ENCODE measurements at places on chromosomes 4 and X.

GRCh38 chrX:109519001-109519400 is 17.6 kb upstream of the NXT2 start:
- no peak for DNase-seq

GRCh38 chrX:153438532-153438931 is 7.3 kb downstream of the TREX2 start:
- DNase-seq = no peak

DNA sequence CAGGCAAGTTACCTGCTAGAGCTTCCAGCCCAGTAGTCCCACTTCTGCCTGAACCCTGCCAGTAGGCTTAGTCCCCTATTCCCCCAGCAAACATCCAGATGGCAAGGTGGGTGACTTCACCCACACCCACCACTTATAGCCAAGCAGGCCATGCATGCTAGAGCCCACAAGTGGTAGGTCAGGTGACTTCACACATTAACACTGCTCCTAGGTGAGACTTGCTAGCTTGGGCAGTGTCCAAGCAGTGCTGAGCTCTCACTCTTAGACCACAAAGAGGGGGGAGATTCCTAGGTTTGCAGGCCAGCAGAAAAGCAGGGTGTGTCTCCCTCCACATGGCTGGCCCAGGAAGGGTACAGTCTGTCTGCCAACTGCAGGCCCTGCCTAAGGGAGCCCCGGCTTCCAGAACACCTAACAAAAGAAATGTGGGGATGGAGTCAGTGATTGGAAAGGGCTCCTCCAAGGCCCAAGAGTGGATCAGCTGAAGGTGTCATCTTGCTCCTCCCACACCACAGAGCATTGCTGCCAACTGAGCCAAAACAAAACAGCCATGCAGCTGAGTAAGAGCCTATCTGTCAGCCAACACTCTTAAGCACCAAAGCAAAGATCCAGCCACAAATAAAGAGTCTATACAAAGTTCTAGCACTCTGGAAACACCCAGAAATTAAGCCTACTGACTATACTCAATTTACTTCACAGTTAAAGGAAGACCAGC is 158.1 kb upstream of the USP38 start:
- DNase-seq = no peak

GRCh38 chr4:82906469-82906868 is 5.9 kb downstream of the THAP9 start:
- DNase-seq = no peak

DNA sequence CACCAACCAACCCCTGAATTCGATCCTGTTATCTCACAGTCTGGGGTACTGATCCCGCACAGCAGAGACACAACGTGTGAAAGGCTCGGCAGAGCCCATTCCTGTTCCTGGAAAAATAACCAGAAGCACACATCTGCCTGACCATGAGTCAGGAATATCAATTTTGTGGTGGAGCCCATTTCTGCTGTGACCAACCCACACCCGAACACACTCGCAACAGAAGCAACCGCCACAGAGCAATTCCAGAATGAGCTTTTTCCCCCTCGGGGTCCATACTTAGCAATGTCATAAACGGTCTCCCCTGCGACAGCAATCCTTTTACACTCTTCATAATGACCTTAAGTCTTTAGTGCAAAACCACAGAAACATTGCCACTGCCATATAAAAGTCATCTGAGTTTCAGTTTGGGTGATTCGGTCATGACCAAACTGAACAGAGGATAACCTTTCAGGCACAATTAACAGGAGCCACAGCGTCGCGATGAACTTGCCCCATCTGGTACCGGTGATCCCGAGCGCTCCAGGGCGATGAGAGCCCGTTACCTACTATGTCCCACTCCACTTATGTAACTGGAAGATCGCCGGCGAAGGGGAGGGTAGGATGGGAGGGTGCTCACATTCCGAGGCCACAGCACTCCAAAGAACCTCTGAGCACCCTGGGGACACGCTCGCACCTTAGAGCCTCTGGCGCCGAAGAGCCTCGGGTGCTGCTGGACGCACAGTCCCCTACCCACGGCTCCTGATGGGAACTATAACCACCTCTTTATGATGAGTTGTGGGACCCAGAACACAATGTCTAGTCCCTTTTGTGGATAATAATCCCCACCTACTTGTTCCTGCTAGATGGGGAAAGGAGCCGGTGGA is 1.1 kb downstream of the MECP2 start:
- DNase-seq = no peak

- no peak for DNase-seq
Measured at GRCh38 chr4:129526812-129527211, 430.9 kb downstream of the C4orf33 start.

- DNase-seq = no peak
Measured at GRCh38 chrX:19886375-19886774, 1.0 kb downstream of the SH3KBP1 start.

GRCh38 chrX:69158166-69158980 is 6.9 kb downstream of the PJA1 start:
- DNase-seq = no peak

DNA sequence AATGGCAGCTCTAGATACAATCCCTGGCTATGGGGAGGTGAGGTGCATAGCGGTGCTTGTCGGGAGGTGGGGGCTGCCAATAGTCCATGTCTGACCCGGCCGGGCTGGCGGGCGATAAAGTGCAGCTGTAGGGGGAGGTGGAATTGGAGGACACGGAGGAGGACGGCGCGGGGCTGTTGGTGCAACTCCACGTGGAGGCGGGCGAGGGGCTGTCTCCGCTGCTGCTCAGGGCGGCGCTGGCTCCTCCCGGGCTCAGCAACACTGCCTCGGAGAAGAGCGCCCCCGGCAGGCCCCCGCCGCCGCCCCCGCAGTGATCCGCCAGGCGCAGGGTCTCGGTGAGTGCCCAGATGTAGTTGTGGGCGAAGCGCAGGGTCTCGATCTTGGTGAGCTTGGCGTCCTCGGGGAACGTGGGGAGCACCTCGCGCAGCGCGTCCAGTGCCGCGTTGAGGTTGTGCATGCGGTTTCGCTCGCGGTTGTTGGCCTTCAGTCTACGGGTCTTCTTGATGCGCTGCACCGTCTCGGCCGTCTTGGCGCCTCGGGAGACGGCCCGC is 1.3 kb downstream of the NEUROG2 start:
- DNase-seq = no peak

GRCh38 chrX:54817220-54817820 is 9.8 kb downstream of the MAGED2 start:
- DNase-seq = no peak

GRCh38 chrX:95884186-95884585 is 800.5 kb upstream of the DIAPH2 start:
- DNase-seq = no peak

GRCh38 chr4:102809190-102809589 is 18.2 kb downstream of the UBE2D3 start:
- no peak for DNase-seq

DNA sequence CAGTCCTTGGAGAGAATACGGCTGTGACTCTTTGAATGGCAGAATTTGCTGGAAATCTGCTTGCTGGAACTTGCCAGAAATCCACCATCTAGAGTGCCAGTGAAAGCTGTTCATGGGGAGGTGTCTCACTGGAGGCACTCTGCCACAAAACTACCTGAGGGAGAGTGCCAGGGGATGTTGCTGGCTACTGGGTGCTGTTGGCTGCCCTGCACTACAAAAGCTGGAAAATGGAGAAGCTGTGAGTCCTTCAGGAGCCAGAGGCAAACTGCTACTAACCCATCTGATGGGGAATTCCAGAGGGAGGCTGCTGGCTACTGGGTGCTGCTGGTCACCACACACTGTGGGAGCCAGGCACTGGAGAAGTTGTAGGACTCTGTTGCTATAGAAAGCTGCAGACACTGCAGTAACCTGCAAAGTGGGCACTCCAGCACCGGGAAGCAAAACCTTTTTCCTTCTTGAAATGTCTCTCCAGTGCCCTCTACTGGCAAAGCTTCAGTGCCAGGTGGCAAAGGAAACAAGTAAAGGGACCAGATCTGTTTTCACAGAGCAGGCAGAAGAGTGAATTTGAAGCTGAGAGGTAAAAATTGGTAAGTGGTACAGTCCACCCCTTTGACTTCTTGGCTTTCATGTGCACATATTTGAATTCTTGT is 47.8 kb upstream of the HSD17B10 start:
- peak; percentile 17 for DNase-seq

DNA sequence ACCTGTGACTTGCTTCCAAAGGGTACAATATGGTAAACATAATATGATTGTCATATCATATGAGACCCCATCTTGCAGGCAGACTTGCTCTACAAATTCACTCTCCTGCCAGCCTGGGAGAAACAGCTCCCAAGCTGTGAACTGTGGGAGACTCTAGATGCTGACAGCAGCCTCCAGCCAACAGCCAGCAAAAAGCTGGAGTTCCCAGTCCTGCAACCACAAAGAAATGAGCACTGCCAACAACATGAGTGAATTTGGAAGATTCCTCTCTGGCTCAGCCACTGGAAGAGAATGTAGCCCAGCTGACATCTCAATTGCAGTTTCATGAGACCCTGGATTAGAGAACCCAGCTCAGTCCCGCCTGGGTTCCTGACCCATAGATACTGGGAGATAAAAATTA is 145.4 kb downstream of the QDPR start:
- DNase-seq = no peak

DNA sequence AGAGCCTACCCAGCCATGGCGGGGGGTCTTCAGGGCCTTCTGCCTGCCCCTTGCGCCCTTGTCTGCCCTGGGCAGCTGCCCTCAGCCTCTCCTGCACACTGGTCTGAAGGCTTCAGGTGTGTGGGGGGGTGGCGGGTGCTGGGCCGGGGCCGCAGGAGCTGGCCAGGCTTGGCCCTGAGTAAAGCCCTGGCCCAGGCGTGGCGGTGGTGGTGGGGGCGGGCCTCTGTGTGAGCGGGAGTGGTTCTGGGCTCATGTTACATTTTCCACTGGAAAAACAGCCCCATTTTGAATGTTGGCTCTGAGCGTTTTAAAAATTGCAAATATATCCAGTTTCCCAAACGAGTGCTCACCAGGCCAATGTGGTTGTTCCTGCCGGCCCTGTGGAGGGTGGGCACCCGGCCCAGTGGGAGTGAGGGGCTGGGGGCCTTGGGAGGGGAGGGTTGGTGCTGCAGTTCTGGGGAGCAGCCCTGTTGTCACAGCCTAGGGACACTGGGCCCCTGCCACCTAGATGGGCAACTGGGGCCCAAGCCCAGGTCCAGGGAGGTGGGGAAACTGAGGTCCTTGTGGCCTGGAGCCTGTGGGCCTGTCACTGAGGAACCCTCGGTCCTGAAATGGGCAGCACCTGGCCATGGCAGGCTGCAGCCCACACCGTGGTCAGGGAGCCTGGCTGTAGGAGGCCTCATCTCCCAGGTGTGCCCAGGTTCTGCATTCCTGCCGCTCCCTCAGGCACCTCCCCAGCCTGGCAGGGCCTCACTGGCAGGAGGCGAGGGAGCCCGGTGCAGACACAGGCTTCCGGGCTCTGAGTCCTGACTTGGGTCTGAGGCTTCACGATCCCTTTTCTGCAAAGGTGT is 28.3 kb downstream of the FGFRL1 start:
- no peak for DNase-seq

- DNase-seq = no peak
Measured at GRCh38 chr4:118968813-118969212, 80.2 kb downstream of the SYNPO2 start.

GRCh38 chrX:95383778-95384177 is 1300.9 kb upstream of the DIAPH2 start:
- DNase-seq = no peak

DNA sequence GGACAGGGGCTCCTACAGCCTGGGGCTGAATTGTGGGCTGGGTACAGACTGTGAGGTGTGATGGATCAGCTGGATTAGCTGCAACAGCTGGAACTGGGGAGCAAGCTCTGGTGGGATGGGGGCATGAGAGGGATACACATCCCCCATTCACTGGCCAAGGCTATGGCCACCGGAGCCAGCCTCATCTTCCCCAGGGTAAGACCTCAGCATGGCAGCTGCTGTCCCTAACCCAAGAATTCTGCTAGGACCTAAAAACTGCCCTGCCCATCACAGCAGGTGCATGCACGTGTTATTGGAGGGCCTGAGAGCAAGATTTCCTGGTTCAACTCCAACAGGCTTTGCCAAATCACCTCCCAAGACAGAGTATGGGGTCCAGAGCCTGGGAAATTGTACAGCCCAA is 258.6 kb upstream of the AGTR2 start:
- DNase-seq = no peak

DNA sequence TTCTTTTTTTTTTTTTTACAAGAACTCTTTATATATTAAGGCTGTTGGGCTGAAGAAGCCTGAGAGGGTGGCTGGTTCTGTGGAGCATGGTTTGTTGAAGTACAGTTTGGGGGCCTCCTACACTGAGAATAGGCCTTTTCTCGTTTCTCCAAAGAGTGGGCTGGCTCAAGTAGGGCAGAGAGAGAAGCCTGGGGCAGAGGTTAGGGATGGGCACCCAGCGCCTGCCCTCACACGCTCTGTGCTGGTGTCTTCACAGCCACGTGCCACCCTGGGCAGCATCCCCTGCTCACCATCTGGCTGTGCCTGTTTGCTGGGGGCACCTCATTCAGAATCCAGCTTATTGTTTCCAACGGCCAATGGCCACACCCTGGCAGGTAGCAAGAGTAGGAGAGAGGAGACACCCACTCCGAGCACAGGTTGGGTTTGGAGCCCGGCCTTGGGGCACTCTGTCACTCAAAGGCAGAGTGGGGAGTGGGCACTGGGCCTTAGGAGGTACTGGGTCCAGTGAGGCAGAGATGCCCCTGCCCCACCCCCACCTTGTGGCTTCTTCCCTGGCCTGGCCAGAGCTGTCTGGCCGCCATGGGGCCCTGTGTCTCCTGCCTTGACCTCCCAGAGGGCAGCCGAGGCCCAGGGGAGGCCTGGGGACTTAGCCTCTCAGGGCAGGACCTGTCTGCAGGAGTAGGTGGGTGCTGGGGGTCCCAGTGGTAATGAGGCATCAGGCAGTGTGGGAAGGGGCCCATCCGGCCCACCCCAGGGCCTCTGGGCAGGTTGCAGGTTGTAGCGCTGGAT is 2.9 kb downstream of the MSANTD1 start:
- no peak for DNase-seq

DNA sequence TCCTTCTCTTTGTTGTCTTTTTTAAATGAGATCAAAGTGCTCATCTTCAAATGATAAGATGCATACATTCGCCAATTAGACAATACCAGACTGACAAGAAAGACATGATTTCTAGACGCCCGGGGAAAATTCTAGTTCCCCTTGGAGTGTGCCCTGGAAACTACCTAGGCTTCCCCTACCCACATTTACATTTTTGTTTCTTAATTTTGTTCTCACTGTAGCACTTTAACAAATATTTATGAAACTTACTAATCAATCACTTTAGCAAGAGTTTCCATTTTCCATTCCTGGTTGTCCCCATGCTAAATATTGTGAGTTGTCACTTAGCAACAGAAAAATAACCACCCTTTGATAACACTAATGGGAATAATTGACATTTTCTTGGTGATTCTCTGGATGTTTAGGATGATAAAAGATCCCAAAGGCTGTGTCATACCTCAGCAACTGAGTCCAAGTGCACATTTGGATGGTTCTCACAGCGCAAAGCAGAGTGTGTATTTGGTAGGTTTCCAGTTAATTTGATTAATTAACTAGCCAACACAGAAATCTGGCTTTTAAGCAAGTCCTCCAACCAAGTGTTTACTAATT is 69.6 kb downstream of the FGFBP1 start:
- DNase-seq = no peak

GRCh38 chr4:86338989-86339388 is 20.9 kb downstream of the MAPK10 start:
- no peak for DNase-seq
